Hematopoietic multipotent progenitor cell treated with erythropoietin and hydrocortisone succinate and interleukin-3 and kit ligand, for 17 days (in vitro differentiated cells): ENCODE measurements at places on chromosomes 16 and 17.

DNA sequence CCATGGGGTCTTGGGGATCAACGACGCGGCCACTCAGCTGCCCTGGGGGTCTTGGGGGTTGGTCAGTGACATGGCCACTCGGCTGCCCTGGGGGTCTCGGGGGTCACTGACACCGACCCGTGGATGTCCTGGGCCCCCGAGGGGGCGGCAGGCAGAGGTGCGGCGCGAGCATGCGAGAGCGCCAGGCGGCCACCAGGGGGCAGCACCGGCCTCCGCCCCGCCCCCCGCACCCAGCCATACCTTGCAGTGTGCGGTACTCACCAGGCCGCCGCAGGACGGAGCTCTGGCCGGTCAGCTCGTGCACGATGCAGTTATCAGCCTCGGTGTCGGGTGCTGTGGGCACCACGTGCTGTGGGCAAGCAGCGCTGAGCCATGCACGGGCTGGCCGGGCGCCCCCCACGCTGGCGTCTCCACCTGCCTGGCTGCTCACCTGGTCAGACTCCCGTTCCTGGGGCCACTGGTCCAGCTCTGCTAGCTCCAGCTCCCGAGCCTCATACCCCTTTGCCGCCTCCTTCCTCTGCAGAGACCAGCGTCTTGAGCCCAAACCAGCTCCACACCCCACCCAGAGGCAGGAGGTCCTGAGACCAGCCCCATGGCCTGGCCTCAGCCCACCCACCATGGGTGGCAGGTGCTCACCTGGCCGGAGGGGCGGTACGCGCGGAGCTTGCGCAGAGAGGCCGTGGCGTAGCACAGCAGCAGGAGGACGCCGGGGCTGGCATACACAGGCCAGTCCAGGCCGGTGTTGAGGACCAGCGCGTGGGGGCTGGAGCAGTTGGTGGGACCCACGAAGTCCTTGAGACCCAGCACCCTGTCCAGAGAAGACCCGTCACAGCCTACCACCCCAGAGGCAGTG, 31.2 kb downstream of the CTU2 start:
- peak; percentile 81 for DNase-seq

GRCh38 chr17:49914096-49914490, 54.9 kb upstream of the DLX4 start:
- DNase-seq = no peak

DNA sequence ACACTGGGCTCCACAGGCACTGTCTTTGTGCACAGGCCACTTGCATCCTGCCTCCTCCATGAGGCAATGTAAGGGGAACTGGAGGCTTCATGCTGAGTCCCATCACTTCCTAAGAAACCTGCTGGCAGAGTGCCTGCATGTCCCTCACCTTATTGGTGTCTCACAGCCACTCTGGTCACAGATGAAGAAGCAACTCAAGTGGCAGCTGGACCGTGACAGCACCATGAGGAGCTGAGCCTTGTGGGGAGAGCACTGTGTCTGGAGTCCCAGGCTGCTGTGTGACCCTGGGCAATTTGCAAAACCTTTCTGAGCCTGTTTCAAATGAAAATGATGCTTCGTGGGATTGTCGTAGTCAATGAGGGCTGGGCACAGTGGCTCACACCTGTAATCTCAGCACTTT, 19.5 kb downstream of the ANKRD40 start:
- DNase-seq = no peak

DNA sequence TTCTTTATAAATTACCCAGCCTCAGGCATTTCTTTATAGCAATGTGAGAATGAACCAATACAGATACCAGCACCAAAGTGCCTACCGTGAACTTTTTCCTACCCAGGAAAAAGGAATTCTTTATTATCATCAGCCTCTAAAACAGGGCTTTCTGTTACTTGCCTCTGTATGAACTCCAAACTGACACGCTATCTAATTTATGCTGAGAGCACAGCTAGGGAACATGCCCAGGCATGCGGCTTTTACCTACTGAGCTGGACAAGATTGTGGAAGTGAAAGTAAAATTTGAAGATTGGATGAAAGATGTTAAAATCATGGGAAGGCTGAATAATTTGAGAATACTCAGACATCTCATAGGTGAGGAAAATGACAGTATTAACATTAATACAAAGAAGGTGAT, 24.4 kb upstream of the ADCY9 start:
- DNase-seq = no peak

DNA sequence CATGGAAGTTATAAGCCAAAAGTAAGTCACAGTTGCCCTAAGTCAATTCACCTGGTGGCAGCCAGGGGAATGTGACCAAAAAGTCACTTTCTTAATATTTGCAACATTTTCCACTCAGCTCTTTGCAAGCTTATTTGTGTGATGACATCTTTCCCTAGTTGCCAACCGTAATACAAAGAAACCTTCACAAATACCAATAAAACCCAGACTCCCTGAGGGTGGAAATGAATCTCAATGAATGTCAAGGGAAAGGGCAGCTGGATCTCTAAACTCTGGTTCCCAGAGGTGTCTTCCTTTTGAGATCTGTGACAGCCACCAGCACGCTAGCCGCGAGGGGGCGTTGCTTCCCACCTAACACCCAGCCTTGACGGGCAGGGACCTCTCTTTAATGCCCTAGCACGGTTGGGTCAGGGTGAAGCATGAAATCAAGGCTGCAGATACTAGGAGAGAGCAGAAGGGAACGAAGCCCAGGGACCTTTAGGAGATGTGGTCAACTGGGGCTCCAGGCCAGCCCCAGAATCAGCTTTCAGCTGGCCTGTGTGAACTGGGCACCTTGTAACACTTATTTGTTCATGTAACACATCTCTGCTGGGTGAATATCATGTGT, 82.2 kb downstream of the CMC2 start:
- DNase-seq = no peak

- no peak for DNase-seq
These were observed 1.7 kb upstream of the SPEM2 start for GRCh38 chr17:7423679-7424078.

DNA sequence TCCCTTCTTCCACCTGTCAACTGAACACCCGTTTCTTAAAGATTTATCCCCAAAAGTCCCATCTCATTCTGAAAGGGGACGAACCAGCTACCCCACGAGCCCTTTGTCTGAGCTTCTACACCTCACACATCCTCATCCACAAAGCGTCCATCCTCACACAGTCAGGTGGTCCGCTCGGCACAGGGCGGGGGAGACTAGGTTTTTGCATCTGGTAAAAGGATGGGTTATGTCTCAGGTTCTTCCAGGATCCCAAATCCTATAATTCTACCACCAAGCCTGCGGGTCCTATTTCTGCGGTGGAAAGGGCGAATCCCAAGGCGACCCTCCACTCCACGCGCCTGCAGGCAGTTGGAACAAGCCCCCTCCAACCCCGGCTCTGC, 458 bp downstream of the GFOD2 start:
- DNase-seq = no peak

DNA sequence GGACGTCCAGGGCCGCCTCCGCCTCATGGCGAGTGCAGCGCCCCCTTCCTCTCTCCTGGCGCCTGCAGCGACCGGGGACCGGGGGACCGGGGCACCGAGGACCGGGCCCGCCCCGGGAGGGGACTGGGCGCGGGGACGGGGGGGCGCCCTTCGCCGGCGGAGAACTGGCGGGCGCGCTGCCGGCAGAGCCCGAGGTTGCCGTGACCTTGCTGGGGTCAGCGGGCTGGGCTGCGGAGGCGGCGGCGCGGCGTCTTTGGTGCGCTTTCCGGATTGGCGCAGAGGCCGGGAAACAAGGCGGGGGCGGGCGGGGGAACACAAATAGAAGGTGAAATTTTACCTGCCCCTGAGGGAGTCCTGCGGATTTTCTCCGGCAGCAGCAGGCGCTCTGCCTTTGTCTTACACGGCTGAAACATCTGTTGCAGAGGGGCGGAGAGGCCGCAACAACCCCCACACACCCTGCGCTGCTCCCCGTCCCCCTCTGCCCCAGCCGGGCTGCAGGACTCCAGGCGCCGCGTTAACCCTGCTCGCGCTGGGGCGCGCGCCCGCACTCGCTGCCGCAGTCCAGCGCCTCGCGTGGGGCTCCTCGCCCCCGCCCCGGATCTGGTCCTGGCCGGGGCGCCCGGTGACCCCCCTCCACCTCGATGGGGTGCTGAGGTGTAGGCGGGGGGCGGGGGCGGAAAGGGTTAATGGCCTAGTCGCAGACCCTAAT, 53.5 kb downstream of the SREBF1 start:
- DNase-seq = no peak

- no peak for DNase-seq
These were observed 2.7 kb downstream of the CLUAP1 start for GRCh38 chr16:3503523-3503922.

DNA sequence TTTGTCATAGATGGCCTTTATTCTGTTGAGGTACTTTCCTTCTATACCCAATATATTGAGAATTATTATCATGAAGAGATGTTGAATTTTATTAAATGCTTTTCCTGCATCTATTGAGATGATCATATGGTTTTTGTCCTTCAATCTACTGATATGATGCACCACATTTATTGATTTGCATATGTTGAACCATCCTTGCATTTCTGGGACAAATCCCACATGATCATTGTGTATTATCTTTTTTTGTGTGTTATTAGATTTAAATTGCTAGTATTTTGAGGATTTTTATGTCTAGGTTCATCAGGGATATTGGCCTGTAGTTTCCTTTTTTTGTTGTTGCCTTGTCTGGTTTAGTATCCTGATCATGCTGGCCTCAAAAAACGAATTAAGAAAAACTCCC, 124.5 kb upstream of the CES5A start:
- DNase-seq = no peak

DNA sequence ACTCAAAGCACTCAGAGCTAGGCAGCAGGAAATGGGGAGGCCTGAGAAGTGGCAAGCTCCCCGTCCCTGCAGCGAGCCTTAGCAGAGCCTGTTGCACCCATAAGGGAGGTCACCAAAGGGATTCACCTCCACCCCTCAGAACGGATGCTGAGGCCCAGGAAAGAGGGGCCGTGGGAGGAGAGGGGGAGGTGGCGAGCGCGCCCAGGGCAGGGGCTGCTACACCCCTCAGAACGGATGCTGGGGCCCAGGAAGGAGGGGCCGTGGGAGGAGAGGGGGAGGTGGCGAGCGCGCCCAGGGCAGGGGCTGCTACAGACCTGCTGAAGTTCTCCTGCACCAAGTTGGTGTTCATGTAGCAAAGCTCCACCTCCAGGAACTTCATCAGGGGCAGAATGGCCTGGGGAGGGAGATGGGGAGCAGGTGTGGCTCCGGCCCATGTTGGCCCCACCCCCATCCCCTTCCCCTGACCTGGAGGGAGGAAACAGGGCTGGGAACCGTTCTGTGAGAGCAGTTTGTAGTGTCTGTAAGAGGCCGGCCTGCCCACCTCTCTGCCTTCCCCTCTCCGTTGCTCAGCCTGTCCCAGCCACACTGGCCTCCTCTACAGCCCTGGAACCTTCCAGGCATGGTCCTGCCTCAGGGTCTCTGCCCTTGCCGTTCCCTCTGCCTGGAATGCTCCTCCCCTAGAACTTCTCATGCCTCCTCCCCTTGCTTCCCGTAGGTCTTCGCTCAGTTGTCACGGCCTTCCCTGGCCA, 11.4 kb downstream of the UNC13D start:
- no peak for DNase-seq

DNA sequence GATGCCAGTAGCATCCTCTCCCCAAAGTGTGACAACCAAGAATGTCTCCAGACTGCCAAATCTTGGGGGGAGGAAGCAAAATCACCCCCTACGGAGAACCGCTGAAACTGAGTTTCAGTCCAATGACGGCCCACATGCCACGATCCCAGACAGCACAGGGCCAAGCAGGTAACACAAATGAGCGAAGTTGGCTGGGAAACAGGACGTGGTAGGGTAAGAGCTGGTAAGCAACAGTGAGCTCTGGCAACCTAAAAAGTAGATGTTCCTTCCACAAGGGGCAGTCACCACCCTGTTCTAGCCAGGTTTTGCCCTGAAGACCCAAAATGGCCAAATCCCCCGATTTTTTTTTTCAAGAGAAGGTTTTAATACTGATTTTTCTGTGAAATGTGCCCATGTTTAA, 25.4 kb downstream of the ZFHX3 start:
- no peak for DNase-seq

- DNase-seq = peak; percentile 59
These were observed 2.9 kb downstream of the UBB start for GRCh38 chr17:16383772-16384287.
